ENCODE measurements at places on chromosomes 7 and 10.

DNA sequence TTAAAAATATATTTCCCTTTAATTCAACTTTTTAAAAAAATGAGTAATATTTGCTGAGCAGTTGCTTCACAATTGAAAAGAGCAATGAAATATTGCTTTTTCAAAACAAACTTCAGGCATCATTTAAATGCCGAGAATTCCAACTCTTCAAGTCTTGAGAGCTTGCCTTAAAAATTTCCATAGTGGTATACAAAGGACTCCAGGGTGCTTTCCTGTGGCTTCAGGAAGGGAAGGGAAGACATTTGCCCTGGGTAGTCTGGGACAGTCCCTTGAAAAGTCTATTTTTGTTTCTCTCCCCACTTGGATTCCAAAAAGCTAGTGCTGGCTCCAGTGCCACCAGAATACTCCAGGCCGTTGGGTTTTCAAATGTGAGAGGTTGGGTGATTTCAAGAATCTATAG is 71.7 kb downstream of the HYCC1 start:
- no peak for DNase-seq

GRCh38 chr7:47190462-47190861 is 391.4 kb downstream of the TNS3 start:
- DNase-seq, result no peak

- no peak for DNase-seq
These were observed 4.8 kb upstream of the REPIN1 start for GRCh38 chr7:150363872-150364271.

GRCh38 chr10:114432566-114433093 is 28.3 kb upstream of the AFAP1L2 start:
- DNase-seq, result no peak

GRCh38 chr7:144738708-144739314 is 97.0 kb downstream of the TPK1 start:
- no peak for DNase-seq

- DNase-seq, result no peak
These were observed 8.9 kb downstream of the LCOR start for GRCh38 chr10:96840841-96841518.

Data from stimulated activated naive CD4-positive, alpha-beta T cell treated with Interleukin-2 at 50 U/mL for 16 hours (primary cell).